ENCODE measurements at places on chromosomes 11 and 22.

DNA sequence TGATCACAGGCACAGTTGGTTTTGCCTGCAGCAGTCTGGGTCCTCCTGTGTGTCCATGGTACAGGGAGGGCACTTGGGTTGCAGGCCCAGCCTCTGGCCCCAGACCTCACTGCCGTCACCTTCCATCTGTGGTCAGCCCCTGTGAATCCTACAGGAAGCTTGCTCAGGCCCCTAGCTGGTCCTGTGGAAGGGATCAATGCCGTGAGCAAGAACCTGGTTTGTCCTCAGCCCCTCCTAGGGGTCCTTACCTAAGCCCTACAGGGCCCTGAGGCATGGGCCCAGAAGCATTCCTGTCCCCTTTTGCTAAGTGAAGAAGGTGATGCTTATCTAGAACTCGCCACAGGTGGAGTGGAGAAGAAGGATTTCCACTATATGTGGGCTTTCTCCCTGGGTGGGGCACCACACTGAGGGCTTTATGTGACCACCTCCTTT lies 29.9 kb downstream of the MED15 start:
- no peak for DNase-seq

GRCh38 chr11:819129-819931 lies 616 bp downstream of the PNPLA2 start:
- peak; percentile 87 for DNase-seq

DNA sequence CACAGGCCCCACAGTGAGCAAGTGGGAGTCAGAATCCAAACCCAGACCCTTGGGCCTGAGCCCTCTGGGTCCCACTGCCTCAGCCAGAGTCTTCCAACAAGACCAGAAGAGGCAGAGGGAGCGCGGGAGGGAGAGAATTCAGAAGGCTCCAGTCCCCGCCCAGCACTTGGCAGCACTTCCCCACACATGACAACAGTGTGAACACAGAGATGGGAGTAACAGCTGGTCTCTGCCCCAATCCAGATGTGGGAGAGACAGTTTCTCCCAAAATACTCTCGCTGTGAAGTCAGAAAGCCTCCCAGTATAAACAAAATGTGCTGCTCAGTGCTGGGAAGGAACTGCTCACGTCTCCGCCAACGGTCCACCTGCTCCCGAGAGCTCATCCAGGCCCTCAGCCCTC lies 219.9 kb downstream of the MN1 start:
- DNase-seq = no peak

DNA sequence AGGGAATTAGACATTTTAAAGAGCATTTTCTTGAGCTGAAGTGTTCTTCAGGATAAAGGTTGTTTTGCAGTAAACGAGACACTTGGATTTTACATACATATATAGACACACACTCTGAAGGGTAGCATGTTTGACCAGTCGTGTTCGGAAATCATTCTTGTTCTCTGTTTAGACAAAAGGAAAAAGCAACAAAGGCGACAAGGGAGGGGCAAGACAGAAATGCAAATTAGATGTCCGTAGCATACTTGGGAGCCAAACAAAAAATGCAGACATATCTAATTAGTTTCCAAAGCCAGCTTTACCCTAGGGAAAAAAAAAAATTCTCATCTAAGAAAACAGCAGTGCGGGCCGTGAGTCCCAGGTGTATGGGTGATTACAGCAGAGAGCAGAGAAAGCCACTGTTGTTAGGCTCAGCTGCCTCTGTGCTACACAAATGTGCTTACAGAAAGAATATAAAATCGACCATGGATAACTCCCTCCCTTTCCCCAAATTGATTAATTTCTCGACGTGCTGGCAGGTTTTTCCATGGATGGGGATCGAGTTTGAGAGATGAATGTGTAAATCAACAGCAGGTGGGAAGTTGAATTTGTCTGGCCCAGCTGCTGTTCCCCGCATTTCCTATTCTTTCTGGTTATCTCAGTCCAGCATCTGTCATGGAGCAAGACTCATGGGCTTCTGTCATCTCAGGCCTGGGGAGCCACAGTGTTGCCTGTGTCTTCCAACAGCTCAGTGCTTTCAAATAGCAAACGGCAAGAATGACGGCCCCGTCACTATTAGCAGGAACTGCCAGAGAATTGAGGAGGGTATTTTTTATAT lies 176.5 kb upstream of the TTC12 start:
- no peak for DNase-seq

- DNase-seq = no peak
Measured at GRCh38 chr22:22565981-22566380, 6.9 kb upstream of the PRAME start.

DNA sequence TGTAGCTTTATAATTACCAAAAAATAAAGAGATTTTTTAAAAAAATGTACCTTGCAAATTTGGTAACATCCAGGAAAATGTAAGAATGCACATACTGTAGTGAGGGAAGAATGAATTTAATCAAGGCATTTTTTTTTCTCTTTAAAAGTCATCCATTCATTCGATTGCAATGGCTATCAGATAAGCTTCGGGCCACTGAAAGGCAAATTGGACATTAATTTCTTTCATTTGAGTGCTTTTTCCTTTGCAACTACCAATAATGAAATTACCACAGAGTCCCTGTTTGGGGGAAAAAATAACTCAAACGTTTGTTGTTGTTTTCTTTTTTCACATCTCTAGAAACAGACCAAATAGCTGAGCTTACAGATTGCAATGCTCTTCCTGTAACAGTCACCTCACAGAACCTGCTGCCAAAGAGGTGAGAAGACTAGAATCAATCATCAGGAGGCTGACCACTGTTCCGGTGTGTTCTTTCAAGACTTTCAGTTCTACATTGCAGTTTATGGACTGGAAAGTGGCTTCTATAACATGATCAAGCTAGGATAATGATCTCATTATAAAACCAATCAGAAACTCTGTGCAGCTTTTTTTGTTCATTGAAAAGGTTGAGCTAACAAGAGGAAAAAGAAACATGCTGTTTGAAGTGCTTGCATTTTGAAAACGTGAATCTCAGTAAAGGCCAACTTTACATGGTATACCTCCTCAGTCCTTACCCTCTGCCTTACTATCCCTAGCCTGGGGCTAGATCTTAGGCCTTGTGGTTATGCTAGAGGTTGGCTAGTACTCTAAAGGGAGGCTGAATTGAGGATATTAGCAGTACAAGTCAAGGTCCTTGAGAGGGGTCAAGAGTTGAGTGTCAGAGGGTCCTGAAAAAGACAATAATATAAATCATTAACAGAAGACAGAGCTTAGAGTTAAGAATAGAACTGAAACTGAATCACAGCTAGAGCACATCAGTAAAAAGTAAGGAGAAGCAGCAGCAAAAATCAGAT lies 1276.1 kb downstream of the LRRC4C start:
- DNase-seq = no peak

- no peak for DNase-seq
Measured at GRCh38 chr11:83540112-83540675, 254.0 kb upstream of the CCDC90B start.

DNA sequence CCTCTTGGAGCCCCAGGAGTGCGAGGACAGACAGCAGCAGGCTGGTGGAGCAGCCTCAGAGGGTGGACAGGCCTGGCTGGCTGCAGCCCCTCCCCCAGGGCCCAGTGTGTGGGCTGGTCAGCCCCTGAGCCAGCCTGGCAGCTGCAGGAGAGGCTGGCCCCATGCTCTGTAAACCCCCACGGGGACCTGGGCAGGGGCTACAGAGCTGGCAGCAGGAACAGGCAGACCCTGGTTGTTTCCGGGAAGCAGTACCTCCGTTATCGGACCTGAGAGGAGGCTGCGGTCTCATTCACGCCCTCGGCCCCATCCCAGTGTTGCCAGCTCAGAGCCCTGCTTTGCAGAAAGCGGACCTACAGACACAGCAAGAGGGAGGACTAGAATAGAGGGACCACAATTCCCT lies 38.5 kb upstream of the COMT start:
- no peak for DNase-seq

- no peak for DNase-seq
Measured at GRCh38 chr11:60874421-60875365, 7.4 kb downstream of the ZP1 start.

- DNase-seq = no peak
Measured at GRCh38 chr11:130614591-130614990, 166.1 kb downstream of the ADAMTS15 start.

GRCh38 chr11:71931245-71931602 lies 2.4 kb downstream of the RNF121 start:
- DNase-seq = no peak

DNA sequence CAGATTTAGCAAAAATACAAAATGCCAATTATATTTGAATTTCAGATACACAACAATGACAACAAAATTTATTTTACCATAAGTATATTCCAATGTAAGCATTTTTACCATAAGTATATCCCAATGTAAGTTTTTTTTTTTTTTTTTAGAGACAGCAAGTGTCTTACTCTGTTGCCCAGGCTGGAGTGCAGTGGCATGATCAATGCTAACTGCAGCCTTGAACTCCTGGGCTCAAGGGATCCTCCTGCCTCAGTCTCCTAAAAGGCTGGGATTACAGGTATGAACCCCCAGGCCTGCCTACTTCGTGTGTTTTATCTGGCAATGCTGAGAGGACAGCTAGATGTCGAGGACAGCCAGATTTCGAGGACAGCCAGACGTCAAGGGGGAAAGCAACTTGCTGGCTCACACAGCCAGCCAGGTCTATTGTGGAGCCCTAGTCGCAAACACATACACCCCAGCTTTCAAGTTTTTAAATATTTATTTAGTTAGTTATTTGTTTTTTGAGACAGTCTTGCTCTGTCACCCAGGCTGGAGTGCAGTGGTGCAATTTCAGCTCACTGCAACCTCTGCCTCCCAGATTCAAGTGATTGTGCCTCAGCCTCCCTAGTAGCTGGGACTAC lies 1.1 kb upstream of the SERPING1 start:
- no peak for DNase-seq

DNA sequence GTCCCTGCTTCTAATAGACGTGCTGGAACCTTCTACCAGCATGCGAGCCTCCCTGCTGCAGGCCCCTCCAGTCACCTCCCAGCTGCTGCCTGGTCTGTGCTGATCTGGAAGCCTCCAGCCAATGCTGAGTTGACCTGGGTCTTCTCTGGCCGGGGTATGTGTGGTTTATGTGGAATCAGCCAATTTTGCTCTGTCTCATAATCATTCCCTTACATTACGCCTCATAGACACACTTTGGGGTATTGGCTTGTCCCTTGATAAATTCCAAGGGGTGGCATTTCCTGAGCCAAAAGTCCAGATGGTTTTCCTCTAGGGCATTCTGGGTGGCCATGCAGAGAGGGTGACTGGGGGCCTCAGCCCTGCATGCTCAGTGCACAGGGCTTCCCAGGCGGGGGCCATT lies 8.3 kb upstream of the KMT5B start:
- no peak for DNase-seq

GRCh38 chr11:1496091-1496760 lies 9.6 kb upstream of the MOB2 start:
- DNase-seq = no peak

DNA sequence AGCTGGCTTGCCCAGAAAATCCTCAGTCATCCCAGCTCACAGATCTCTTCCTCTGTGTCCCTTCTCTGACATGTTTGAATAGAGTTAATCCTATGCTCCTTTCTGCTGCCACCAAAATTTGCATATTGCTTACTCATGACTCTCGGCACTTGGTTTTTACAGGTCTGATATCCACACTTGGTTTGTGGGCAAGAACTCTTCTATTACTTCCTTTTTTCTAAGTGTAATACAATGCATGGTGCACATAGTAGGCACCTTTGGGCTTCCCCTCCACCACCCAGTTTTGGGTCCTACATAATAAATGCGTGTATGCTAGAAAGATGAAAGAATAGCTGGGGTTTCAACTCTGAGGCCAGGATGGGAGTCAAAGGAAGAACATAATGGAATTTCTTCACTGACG lies 69.7 kb upstream of the GRK3 start:
- DNase-seq = no peak

- DNase-seq = no peak
Measured at GRCh38 chr11:126884594-126884993, 116.0 kb downstream of the KIRREL3 start.

DNA sequence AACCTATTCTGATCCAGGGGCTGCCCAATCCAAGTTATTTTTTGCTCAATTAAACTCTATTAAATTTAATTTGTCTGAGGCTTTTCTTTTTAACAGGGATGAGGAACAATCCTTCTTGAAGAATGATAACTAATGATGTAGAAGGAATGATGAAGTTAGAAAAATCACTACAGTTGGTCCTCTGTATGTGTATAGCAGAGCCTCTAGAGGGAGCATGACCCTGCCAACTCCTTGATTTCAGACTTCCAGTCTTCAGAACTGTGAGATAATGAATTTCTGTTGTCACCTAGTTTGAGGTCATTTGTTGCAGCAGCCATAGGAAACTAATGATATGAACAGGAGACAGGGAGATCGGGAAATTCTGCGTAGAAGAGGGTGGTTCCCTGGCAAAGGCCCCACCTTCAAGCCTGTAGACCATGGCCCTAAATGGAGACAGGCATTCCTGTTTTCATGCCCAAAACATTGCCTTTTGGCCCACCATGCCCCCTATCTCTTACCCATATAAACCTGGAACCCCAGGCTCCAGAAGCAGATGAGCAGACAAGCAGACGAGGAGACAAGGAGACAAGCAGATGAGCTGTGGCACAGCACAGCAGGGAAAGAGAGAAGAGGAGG lies 7.7 kb upstream of the QSER1 start:
- DNase-seq = no peak

GRCh38 chr22:20080445-20080775 lies 369 bp downstream of the DGCR8 start:
- DNase-seq = peak; percentile 68

DNA sequence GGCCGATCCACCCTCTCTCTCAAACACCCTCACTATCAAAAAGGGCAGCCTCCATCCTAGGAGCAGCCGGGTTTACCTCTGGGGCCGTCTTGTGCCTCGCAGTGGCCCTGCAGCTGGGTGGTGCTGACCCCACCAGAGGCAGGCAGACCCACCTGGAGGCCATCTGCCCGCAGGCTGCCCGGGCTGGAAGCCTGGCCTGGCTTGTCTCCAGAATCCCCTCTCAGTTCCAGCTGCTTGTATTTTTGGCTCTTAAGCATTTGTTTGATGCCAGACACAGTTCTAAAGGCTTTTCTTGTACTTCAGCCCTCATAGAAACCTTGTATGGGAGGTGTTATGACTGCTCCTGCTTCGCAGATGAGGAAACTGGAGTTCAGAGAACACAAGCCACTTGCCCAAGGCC lies 4.2 kb upstream of the NFAM1 start:
- no peak for DNase-seq

DNA sequence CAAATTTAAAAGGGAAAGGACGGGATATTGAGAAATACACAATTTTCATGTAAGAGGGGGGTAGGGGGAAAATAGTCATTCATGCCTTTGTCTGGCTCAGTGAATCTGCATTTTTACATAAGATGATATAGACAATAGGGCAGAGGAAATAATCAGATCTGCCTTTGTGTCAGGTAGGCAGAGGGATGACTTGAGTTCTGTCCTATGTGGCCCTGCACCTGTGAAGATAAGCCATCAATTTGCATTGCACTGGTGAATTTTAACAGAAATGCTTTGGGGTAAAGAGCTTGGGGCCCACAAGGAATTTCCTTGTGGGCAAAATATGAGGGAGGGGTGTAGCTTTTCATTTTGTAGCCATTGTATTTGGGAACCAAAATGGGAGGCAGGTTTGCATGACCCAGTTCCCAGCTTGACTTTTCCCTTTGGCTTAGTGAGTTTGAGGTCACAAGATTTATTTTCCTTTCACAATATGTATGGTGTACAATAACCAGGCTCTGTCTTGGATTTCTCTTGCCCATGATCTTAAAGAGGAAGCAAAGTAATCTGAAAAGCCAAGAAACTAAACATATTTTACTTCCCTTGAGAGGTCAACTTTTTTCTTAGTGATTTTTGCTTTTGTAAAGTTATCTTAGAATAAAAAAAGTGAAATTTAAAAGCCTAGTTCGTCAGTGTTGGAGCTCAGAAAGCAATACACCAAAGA lies 77.7 kb upstream of the SORL1 start:
- DNase-seq = no peak

All from T-cell (primary cell).